Activated T-cell treated with anti-CD3 and anti-CD28 coated beads for 4 hours (primary cell): ENCODE measurements at places on chromosomes 7 and 10.

DNA sequence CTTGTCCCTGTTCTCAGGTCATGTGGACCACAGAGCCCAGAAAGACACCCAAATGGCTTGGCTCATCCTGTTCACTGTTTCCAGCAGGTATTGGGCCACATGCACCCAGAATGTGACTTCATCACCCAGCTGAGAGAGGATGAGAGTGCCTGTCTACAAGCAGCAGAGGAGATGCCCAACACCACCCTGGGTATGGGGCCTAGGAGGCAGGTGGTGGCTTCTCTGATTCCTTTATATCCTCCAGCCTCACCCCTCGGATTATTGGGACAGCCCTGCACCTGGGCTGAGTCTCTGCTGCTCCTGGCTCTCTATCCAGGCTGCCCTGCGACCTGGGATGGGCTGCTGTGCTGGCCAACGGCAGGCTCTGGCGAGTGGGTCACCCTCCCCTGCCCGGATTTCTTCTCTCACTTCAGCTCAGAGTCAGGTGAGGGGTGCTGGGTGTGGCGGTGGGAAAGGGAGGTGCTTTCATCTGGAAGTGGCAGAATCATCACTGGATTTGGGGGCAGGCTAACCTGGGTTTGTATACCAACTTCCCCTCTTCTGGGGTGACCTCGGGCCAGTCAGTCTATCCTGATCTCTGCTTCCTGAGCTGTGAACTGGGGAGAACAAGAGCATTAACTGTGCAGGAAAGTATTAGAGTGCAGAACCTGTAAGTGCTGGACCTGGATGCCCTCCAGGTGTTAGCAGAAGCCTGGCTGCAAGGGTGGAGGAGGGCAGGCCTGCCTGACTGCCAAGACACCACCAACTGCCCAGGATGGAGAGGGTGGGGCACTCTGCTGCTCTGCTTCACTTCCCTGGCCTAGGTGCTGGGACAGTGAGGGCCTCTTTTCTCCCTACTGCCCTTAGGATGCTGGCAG, 5.2 kb downstream of the GHRHR start:
- no peak for DNase-seq

DNA sequence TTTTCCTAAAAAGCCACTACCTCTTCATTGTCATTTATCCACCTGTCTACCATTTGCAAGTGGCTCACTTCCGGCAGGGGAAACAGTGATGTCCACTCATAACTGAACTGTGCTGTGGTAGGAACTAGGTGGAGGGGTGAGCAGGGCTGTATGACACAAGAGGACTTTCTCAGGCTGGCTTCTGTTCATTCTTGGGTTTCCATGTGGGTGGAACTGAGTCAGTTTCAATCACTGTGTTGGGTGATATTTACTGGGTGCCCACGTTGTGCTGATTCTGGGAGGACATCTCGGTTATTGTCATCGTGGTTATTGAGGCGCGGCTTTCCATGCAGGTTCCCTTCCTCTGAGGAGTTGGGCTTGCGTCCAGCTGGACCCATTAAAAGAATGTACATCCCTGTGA, 38.8 kb downstream of the RAMP3 start:
- no peak for DNase-seq

DNA sequence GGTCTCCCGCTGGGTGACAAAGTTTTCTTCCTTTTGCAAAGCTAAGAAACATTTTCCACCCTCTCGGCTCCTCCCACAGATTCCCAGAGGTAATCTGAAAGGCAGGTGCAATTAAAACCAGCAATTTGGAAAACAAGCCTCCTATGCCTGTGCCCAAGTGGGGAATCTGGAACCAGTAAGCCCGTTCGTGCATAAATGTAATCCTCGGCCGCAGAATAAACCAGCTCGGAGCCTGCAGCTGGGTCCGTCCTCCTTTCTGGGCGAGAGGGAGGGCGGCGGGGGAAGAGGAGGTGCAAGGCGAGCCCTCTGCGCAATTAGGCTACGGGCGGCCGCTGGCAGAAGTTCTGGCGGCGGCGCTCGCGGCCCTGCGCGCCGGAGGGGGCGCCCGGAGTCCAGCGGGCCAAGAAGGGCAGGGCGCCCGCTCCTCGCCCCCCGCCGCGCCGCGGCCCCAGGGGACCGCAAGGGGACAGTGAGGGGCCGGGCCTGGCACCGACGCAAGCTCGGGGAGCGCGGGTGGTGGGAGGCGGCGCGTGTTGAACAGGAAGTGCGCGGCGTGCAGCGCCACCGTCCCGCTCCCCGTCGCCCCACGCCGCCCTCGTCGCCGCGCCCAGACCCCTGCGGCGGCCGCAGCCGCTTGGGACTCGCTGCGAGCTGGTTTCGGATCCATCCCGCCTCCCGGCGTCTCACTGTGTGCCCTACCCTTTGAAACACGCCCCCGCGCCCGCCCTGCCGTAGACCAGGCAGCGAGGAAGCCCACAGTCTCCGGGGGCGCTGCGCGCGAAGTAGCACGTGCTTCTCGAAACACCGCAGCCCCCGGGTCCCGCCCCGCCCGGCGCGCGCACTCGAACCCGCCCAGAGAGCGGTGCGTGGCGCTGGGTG, at the start of gene PRKAG2:
Gene PRKAG2, minus strand, starts transcription at position 217 of the 879 bp plus-strand sequence. CDS start 495 bp downstream, outside the sequence.
- peak; percentile 76 for DNase-seq

- no peak for DNase-seq
Observed at GRCh38 chr7:2689951-2690705, 2.1 kb downstream of the AMZ1 start.

DNA sequence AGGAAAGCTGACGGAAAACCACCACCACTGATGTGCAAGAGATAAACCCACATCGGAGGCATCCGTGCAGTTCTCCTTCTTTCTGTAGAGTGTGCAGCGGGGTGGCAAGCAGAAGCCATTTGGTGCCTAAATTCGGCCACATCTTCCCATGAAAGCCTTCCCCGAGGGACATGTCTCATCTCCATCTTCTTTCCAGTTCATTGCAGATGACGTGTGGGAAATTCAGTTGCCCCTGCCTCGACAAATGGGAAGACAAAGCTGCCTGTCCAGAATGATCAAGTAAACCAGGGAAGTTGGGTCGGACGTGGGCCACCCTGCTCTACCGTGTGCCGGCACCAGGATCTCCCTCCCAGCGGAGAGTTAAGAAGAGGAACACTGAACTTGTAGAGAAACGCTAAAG, 14.5 kb downstream of the BEND7 start:
- no peak for DNase-seq
